ENCODE measurements at places on chromosomes 12 and 14.

DNA sequence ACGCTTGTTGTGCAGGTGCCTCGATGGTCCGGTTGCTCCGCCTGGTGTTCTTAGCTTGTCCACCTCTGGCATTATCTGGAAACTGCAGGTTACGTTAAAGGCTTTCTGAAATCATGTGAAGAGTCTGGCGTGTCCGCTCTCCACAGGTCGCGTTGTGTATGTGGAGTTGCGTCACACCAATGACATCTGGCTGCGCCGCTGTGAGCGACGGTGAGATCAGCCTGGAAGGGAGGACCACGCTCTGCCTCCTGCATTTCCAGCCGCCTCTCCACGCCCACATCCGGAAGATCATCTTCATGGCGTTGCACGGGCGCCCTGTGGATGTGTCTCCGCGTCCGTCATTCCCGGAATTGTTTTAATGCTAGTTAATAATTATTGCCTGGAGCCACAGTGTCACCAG is 50.6 kb upstream of the GALNT9 start:
- H3K4me1 ChIP-seq, result no peaks in the 10 kb centered on the region
- H3K27me3 ChIP-seq, result peaks cover 14% of the 10 kb centered on the region
- no peak overlapping the region for H3K27ac ChIP-seq

- no peaks in the 10 kb centered on the region for H3K4me1 ChIP-seq
- peak; percentile 4 for DNase-seq
- H3K27me3 ChIP-seq, result peaks cover 4% of the 10 kb centered on the region
- H3K36me3 ChIP-seq, result no peaks in the 10 kb centered on the region
- no peak overlapping the region for H3K4me3 ChIP-seq
- H3K27ac ChIP-seq, result no peak overlapping the region
Observed at GRCh38 chr14:90777830-90778485, 38.3 kb downstream of the TTC7B start.

GRCh38 chr14:58863661-58864345 is 226.0 kb downstream of the DACT1 start:
- H3K36me3 ChIP-seq, result no peaks in the 10 kb centered on the region
- DNase-seq, result no peak
- H3K4me3 ChIP-seq, result no peak overlapping the region
- no peak overlapping the region for H3K27ac ChIP-seq
- no peaks in the 10 kb centered on the region for H3K27me3 ChIP-seq

- no peak overlapping the region for H3K27ac ChIP-seq
- no peaks in the 10 kb centered on the region for H3K27me3 ChIP-seq
- no peak for DNase-seq
- no peaks in the 10 kb centered on the region for H3K36me3 ChIP-seq
- H3K4me1 ChIP-seq, result no peaks in the 10 kb centered on the region
Observed at GRCh38 chr12:87001102-87001501, 744.9 kb upstream of the MGAT4C start.

DNA sequence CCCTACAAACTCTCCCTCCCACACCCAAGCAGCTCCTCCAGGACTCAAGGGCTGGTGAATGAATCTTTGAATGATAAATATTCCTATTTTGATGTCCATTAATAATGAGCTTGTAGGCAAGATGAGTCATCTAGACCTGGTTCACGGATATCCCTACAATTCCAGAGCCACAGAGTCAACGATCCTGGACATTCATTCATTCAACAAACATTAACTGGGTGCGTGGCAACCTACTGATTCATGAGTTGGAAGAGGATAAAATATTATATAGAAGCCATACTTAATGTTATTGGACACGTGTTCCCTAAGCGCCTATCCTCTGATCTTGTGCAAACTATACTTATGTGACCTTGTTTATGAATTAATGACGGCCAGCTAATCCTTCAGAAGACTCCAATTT is 420 bp upstream of the OTUB2 start:
- H3K4me1 ChIP-seq, result peaks cover 37% of the 10 kb centered on the region
- peaks cover 3% of the 10 kb centered on the region for H3K27me3 ChIP-seq
- peak overlapping the region; percentile 60 for H3K27ac ChIP-seq
- H3K36me3 ChIP-seq, result no peaks in the 10 kb centered on the region
- no peak for DNase-seq

- DNase-seq, result no peak
- peaks cover 2% of the 10 kb centered on the region for H3K27me3 ChIP-seq
- H3K4me3 ChIP-seq, result no peak overlapping the region
- no peaks in the 10 kb centered on the region for H3K36me3 ChIP-seq
Observed at GRCh38 chr12:131007031-131007739, 53.5 kb downstream of the ADGRD1 start.

DNA sequence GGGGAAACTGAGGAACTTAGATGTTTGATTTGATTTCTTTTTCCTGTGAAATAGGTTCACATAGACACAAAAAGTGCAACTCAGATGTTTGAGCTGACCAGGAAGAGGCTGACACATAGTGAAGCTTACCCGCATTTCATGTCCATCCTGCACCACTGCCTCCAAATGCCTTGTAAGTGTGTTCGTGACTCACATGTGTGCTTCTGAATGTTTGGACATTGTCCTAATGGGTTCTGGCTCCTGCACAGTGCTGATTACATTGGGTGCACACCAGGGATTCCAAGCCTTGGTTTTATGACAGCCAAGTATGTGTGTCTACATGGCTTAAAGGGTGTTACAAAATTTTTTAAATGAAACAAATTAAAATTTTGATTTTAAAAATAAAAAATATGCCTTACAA is 137.4 kb downstream of the DAAM1 start:
- no peak overlapping the region for H3K27ac ChIP-seq
- peaks cover 18% of the 10 kb centered on the region for H3K4me1 ChIP-seq
- no peak overlapping the region for H3K4me3 ChIP-seq
- DNase-seq, result no peak
- peaks cover 31% of the 10 kb centered on the region for H3K36me3 ChIP-seq
- no peaks in the 10 kb centered on the region for H3K27me3 ChIP-seq

- peaks cover 10% of the 10 kb centered on the region for H3K4me1 ChIP-seq
- peaks cover 2% of the 10 kb centered on the region for H3K36me3 ChIP-seq
- no peak overlapping the region for H3K27ac ChIP-seq
- no peak overlapping the region for H3K4me3 ChIP-seq
- peaks cover 14% of the 10 kb centered on the region for H3K27me3 ChIP-seq
Observed at GRCh38 chr14:61832783-61833182, 70.6 kb downstream of the SNAPC1 start.

- peaks cover 31% of the 10 kb centered on the region for H3K27me3 ChIP-seq
- H3K4me3 ChIP-seq, result no peak overlapping the region
- no peak overlapping the region for H3K27ac ChIP-seq
- no peak for DNase-seq
Observed at GRCh38 chr14:54300881-54301280, 95.9 kb upstream of the CDKN3 start.

GRCh38 chr14:21120686-21121085 is 19.8 kb downstream of the TMEM253 start:
- no peak overlapping the region for H3K27ac ChIP-seq
- DNase-seq, result no peak

DNA sequence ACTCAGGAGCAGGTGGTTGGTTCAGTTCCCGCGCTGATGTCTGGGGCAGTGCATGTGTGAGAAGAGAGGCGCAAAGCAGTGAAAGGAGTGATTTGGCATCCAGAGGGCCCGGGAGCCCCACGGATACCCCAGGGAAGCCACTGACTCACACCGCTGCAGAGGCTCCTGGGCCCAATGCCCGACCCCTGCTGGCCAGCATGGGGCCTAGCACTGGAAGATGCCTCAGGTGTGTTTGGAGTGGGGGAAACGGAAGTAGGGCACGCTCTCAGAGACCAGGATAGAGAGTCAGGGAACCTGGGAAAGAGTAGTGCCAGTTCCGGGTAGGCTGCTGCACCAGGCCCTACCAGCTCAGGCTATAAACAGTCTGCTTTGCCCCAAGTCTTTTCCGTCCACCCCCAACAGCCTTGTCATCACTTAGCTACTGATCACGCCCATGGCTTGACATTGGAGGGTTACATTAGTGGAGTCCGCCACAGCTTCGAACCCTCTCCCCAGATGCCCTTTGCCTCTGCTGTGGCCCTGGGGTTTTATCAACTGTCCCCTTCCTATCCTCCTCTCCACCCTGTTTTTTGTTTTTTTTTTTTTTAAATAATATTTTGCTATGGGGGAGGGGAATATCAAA is 9.5 kb upstream of the CSAD start:
- no peaks in the 10 kb centered on the region for H3K27me3 ChIP-seq
- peak overlapping the region; percentile 69 for H3K27ac ChIP-seq
- H3K36me3 ChIP-seq, result peaks cover 31% of the 10 kb centered on the region
- peaks cover 21% of the 10 kb centered on the region for H3K4me1 ChIP-seq
- peak; percentile 63 for DNase-seq

DNA sequence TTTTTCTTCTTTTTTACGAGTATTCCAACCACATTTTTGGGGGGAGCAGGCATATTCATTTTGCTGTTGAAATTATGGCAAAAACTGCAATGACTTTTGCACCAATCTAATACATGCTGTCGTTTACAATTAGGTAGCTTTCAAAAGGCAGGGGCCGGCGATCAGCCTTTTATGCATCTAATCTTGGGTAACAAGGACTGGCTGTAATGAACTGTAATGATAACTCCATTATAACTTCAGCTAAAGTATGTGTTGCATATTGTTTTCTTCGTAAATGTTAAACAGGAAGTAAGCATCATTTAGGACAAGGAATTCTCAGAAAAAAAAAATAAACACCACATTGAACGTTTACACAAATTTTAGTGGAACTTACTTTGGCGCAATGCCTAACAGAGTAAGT is 30.3 kb upstream of the KLRF1 start:
- peak overlapping the region; percentile 89 for H3K27ac ChIP-seq
- peaks cover 19% of the 10 kb centered on the region for H3K36me3 ChIP-seq
- peak overlapping the region; percentile 84 for H3K4me3 ChIP-seq
- peaks cover 47% of the 10 kb centered on the region for H3K4me1 ChIP-seq

- no peak for DNase-seq
- H3K4me3 ChIP-seq, result no peak overlapping the region
- no peaks in the 10 kb centered on the region for H3K36me3 ChIP-seq
- H3K4me1 ChIP-seq, result peaks cover 7% of the 10 kb centered on the region
- H3K27me3 ChIP-seq, result no peaks in the 10 kb centered on the region
Observed at GRCh38 chr12:96041181-96041580, 5.8 kb upstream of the LTA4H start.

GRCh38 chr12:10718279-10718821 is 4.8 kb downstream of the YBX3 start:
- H3K4me3 ChIP-seq, result no peak overlapping the region
- H3K27me3 ChIP-seq, result peaks cover under 1% of the 10 kb centered on the region
- H3K36me3 ChIP-seq, result peaks cover 16% of the 10 kb centered on the region
- no peak for DNase-seq
- H3K27ac ChIP-seq, result no peak overlapping the region

DNA sequence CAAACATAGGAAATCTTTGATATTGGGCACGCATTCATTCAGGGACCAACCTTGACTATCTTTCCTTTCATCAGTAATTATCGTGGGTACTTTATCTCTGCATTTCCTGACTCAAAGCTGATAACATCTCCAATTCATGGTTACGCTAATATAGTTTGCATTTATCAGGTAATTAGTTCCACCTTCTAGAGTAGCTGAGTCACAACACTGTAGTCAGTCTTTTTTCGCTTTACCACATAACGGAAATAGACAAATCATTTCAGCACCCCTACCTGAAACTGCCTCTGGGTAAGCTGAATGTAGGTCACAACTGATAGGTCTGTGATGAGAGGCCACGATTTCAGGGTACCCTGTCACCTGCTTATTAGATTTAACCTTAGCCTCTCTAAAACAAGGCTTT is 36.7 kb upstream of the IL22 start:
- no peak overlapping the region for H3K4me3 ChIP-seq
- H3K4me1 ChIP-seq, result peaks cover 5% of the 10 kb centered on the region
- H3K27ac ChIP-seq, result no peak overlapping the region
- H3K36me3 ChIP-seq, result peaks cover 17% of the 10 kb centered on the region
- no peaks in the 10 kb centered on the region for H3K27me3 ChIP-seq
- DNase-seq, result no peak

GRCh38 chr12:23744696-23745095 is 204.8 kb downstream of the SOX5 start:
- no peaks in the 10 kb centered on the region for H3K36me3 ChIP-seq
- H3K4me3 ChIP-seq, result no peak overlapping the region
- no peak overlapping the region for H3K27ac ChIP-seq
- H3K4me1 ChIP-seq, result no peaks in the 10 kb centered on the region
- DNase-seq, result no peak

- no peaks in the 10 kb centered on the region for H3K27me3 ChIP-seq
- H3K27ac ChIP-seq, result no peak overlapping the region
- no peaks in the 10 kb centered on the region for H3K36me3 ChIP-seq
- DNase-seq, result no peak
- H3K4me3 ChIP-seq, result no peak overlapping the region
Observed at GRCh38 chr14:83860631-83861155, 1669.3 kb upstream of the FLRT2 start.

DNA sequence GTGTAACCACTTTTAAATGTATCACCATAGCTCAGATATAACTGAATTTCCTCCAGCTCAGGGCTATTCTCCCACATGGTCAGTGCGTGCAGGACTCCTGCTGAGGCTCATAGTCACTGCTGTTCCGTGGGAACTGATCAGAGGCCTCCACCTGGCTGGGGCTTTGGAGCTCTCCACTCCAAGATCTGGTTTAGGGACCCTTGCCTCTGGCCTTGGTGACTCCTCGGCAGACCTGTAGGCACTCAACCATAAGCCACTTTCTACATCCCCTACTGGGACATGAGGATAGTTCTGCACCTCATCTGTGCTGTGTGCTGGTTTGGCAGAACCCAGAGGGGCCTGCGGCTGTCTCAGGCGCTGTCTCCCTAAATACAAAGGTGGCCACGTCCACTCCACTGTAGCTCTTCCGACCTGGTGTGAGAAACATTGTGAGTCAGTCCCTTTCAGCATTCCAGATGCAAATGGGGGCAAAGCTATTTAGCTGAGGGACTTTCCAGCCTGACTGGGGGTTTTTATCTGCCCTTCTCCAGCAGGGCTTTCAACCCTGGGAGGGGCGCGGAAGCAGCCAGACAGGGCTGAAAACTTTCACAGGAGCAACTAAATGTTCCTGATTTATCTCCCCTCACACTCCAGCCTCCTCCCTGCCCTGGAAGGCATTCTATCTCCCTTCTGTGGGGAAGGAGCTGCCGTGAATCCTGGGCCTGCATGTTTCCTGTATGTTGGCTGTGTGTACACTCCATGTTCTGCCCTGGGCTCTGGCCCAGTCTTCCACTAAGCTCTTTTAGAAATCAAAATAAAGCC is 218.3 kb upstream of the DAAM1 start:
- no peaks in the 10 kb centered on the region for H3K36me3 ChIP-seq
- H3K27me3 ChIP-seq, result peaks cover 2% of the 10 kb centered on the region
- no peaks in the 10 kb centered on the region for H3K4me1 ChIP-seq
- no peak overlapping the region for H3K4me3 ChIP-seq

Measured in activated naive CD8-positive, alpha-beta T cell treated with anti-CD3 and anti-CD28 coated beads, Interleukin-2, amount 10 ng/mL, durations not matched to agents 7 days and 5 days (primary cell).